Fibroblast of mammary gland (primary cell): ENCODE measurements at places on chromosomes 1 and 21.

DNA sequence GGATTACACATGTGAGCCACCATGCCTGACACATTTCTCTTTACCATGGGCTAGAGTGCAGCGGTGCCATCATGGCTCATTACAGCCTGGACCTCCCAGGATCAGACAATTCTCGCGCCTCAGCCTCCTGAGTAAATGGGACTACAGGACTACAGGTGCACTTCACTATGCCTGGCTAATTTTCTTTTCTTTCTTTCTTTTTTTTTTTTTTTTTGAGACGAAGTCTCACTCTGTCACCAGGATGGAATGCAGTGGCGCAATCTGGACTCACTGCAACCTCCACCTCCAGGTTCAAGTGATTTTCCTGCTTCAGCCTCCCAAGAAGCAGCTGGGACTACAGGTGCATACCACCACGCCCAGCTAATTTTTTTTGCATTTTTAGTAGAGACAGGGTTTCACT is 14.8 kb upstream of the KIF1B start:
- DNase-seq = peak; percentile 55

GRCh38 chr1:228082918-228083870 is 686 bp downstream of the ARF1 start:
- DNase-seq = no peak

DNA sequence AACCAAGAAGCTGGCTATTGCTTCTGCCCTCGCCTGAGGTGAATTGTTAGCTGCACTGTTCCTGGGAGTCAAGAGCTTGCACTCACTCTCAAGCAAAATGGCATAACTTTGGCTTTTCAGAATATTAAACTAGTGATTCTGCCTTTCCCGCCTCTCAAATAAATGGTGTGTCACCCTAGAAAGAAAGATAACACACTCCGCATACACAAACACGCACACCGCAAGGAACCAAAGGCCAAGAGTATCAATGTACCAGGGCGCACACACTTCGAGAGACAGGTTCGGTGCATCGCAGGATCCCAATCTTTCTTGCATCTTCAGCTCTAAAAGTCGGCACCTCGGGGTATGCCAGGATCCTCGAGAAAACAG is 470 bp upstream of the RTCA start:
- DNase-seq = peak; percentile 30

GRCh38 chr1:91637539-91637994 is 136.9 kb downstream of the CDC7 start:
- DNase-seq = no peak

GRCh38 chr1:220149742-220150141 is 55.8 kb downstream of the IARS2 start:
- DNase-seq = no peak

DNA sequence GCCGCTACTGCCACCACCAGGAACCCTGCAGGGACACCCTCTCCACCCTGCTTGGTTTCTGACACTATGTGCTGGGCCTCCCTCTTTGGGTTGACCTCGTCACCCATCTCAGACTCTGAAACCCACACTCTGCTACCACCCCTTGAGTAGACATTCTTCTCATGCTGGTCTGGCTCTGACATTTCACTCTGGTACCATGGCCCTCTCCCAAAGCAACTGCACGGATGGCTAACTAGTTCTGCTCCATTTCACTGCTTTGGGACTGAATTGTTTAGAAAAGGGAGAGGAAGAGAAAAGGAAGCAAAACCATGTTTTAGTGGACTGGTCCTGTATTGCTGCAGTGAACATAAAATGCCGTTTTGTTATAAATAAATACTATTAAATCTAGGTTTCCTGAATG is 137.8 kb downstream of the KCNK2 start:
- no peak for DNase-seq

DNA sequence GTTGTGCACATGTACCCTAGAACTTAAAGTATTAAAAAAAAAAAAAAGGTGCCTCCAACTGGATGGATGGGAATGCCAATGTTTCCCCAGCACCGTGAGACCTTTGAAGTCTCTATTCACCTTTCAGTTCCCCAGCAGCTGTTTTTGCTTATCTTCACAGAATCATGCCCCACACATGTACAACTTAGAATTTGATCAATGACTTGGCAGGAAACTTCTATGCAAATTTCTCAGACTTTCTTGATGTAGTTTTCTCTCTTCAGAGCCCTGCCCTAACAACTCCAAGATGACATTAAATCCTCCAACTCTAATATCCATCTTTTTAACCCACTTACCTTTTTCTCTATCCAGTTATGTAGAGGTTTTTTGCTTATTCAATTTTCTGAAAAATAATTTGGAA is 144.3 kb downstream of the PLPPR5 start:
- DNase-seq = no peak

DNA sequence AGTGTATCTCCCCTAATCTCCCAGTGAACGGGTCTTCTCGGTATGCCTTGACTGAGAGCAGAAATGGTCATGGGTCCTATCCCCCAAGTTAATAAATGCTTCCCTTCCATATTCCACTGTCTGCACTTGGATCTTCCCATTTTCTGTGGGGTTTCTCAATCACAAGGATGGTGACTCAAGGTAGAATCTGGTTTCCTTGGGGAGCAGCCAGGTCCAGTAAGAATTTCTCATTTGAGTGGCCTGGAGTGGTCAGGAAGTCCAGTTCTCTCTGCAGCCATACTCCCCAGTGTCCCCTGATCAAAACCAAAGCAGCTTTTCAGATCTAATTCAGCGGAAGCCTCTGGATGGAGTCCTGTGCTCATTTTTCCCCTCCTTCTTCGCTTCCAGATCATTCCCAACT is 14.8 kb upstream of the SLC27A3 start:
- DNase-seq = peak; percentile 84

- DNase-seq = no peak
Observed at GRCh38 chr1:55209247-55209646, 5.9 kb downstream of the USP24 start.

- peak; percentile 77 for DNase-seq
Observed at GRCh38 chr1:169107603-169108208, 1.2 kb downstream of the ATP1B1 start.

- no peak for DNase-seq
Observed at GRCh38 chr1:173052681-173053196, 2.0 kb upstream of the TNFSF18 start.

- DNase-seq = no peak
Observed at GRCh38 chr1:22484706-22485345, 33.2 kb downstream of the ZBTB40 start.

- DNase-seq = no peak
Observed at GRCh38 chr1:34176830-34177603, at the start of gene C1orf94. TSS of gene C1orf94 (plus strand) at chr1:34176907. CDS start at chr1:34177790, 883 bp downstream.

DNA sequence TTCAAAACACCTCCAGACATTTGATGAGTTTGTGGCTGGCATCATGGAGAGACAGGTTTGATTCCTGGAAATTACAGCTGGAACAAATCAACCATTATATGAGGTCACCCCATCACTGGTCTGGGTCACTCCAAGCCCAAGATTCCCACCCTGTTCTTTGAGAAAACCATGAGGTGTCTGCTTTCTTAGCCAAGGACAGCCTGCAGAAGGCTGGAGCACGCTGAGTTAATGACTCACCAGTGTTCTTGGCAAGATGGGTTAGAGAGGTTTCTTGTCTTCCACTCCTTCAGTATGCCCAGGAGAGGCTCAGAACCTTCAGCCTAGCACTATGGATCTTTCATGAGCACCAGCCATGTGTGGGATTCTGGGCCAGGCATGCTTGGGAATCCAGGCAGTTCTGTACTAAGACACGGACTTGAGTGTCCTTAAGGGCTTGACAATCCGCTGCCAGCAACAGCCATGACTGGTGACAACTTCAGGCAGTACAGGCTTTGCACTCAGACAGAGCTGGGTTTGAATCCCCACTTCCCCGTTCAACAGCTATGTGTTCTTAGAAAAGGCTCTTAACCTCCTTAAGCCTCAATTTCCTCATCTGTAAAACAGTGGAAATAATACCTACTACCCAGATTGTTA is 43.9 kb downstream of the GRHL3 start:
- peak; percentile 99 for DNase-seq

DNA sequence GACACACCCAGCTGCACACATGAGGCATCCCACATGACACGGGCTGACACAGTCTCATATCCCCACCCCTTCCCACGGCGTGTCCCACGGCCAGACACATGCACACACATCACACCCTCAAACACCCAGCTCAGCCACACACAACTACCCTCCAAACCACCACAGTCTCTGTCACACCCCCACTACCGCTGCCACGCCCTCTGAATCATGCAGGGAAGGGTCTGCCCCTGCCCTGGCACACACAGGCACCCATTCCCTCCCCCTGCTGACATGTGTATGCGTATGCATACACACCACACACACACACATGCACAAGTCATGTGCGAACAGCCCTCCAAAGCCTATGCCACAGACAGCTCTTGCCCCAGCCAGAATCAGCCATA is 22.6 kb downstream of the PODN start:
- peak; percentile 14 for DNase-seq

DNA sequence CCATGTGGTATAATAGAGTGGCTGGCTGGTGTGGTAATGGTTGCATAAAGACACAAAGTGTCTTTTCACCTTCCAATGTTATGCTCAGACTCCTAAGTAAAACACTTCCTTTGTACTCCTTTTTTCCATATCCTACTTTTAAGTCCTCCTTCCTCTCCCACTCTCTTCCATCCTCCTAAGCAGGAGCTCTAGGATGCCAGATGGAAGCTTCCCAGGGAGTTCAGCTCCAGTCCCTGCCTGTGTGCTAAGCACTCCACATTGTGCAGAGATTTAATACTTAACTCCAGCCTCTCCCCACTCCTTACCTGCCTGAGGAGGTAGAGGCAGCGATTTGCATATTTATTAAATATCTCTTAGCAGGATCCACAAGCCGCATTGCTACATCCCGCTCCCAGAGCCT is 60.5 kb upstream of the IGSF21 start:
- no peak for DNase-seq

GRCh38 chr1:96995351-96995750 is 273.8 kb downstream of the PTBP2 start:
- no peak for DNase-seq

- DNase-seq = peak; percentile 80
Observed at GRCh38 chr1:169321539-169321938, 46.1 kb downstream of the NME7 start.

GRCh38 chr1:172499636-172500141 is 33.3 kb upstream of the SUCO start:
- DNase-seq = peak; percentile 12

GRCh38 chr1:175579956-175580750 is 163.2 kb downstream of the TNR start:
- DNase-seq = no peak

DNA sequence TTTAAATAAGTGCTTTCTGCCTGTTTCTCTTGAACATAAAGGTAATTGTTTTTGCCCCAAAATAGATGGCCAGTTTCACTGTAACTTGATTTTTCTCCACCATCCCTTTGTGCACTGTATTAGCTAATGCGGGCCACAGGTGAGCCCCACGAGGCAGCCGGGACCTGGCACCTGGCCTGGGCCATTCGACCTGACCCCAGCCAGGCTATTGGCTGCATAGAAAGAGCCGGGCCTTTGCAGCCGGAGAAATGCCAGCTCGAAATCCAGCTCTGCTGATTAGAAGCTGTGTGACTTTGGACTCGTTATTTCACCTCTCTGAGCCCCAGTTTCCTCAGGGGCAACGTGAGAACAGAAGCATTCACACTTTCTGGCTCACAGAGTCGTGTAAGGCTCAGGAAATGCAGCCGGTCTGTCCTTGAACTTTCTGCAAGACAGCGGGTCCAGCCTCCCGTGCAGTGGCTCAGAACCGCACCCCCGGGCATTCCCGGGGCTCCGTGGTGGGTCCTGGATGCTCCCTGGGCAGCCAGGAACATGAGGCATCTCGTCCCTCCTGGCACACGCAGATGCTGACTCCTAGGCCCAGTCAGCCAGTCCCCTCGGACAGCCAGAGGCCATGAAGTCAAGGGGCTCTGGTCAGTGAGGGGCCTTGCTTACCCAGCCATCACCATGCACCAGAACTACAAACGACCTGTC is 37.4 kb upstream of the ACTRT2 start:
- DNase-seq = no peak

DNA sequence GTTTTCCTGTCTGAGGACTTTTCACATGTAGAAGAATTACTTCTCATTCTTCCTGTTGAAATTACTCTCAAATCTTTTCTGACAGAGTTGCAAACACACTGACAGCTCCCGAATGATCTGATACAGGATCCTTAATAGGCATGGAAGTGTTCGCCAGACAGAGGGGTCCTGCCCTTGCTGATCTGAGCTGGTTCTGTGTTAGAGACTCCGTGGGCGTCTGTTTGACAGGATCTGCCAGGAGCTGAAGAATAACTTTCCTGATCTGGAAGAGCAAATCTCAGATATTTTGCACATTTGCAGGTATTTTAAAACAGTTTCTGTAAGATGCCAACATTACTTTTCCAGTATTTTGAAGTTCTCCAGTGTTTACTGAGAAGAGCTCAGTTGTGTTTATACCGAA is 202.3 kb downstream of the DYRK1A start:
- no peak for DNase-seq

DNA sequence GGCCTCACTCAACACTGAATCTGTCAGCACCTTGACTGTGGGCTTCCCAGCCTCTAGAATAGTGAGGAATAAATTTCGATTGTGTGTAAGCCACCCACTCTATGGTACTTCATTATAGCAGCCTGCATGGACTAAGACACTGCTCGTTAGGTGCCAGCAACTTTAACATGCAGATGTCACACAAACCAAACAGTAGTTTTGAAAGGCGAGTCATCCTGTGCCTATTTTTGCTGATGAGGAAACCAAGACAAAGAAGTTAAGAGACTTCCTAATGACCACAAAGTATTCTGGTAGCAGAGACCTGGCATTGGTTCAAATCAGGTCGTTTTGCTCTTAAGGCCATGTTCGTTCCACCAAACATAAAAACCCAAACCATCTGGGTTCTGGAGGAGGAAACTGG is 42.9 kb downstream of the BATF3 start:
- DNase-seq = no peak

DNA sequence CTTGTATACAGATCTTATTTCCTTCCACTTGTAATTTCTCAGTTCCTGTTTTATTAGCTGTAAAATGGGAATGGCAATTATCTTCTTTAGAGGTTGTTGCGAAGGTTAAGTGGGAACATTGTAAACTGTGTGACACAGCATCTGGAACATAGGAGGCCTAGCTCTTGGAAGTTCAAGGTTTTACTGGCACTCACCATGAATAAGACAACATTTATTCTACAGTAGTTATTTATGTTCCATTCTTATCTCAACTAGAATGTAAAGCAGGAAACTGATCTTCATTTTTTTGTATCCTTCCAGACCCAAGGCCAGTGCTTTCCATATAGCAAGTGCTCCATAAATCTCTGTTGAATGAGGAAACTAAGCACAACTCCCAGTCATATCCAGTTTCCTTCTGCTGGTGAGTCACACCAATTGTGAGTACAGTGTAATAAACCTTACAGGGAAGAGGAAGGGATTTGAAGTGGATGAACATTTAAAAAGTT is 1.4 kb downstream of the BCL10 start:
- peak; percentile 85 for DNase-seq

DNA sequence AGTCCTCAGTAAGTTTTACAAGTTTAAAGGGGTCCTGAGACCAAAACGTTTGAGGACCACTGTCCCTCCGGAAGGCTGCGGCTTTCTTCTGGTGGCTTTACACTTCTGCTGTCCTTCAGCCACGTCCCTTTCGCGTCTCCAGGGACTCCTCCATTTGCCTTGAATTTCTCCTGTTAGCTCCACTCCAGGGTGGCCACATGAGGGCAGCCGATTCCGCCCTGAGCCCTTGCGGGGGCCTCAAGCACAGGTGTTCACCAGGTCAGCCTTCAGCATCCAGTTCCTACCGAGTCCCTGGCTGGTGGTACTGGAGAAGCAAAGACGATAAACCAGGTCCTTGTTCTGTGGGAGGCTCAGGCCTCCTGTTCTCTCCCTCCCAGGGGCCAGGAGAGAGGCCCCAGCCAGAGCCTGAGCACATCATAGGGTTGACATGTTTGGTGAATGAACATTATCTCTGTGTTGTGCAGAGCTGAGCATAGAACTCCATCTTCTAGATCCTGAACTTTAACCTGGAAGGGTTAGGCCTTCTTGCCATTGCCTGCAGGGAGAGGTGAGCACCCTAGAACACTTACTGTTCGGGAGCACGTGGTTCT is 27.4 kb upstream of the COQ8A start:
- DNase-seq = peak; percentile 14
